ENCODE measurements at places on chromosomes 11 and 22.

DNA sequence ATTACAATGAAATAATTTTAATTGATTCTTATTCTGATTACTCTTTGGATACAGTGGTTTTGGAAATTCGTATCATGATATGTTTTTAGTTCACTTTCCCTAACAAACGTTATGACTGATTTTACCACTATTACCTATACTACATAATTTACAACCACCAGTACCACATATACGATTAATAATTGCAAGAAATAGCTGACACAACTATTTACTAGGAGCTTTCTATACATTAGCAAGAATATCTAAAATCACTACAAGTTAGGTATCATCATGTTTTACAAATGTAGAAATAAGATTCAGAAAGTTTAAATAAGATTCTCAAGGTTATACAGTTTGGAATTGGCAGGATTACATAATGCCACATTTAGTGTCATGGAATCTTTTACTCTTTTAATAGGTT lies 1401.1 kb upstream of the RAG2 start:
- no peak for DNase-seq
- no peaks in the 10 kb centered on the region for H3K36me3 ChIP-seq
- H3K4me1 ChIP-seq, result no peaks in the 10 kb centered on the region
- no peaks in the 10 kb centered on the region for H3K27me3 ChIP-seq
- no peak overlapping the region for H3K27ac ChIP-seq
- no peak overlapping the region for H3K4me3 ChIP-seq

DNA sequence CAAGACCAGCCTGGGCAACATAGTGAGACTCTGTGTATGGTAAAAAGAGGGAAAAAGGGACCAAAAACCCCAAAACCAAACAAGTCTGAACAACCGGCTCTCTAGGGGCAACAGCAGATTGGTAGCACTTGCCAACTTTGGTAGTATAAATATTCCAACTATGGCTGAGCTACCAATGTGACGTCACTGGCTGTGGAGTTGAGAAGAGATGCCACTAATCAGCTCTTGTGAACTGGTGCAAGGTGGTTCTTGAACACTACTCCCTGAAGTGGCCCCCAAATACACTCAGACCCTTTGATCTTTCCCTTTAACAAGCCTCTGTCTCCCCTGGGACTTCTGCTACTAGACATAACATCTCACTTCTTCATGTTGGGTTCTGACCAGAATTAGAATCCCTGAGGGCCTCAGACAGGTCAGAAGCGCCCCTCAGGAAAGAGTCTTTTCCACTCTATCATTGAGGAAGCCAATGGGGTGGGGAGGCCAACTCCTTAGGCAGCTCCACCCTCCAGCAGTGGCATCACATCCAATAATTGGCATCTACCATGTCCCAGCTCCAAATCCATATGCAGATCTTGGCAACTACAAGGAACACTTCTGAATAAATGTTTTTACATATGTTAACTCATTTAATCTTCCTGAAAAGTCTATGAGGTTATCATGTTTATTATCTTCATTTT lies 49.2 kb downstream of the RPL27A start:
- no peaks in the 10 kb centered on the region for H3K27me3 ChIP-seq
- no peaks in the 10 kb centered on the region for H3K4me1 ChIP-seq
- no peak for DNase-seq
- no peaks in the 10 kb centered on the region for H3K36me3 ChIP-seq
- no peak overlapping the region for H3K4me3 ChIP-seq

GRCh38 chr22:33653532-33654063 lies 266.7 kb downstream of the LARGE1 start:
- no peaks in the 10 kb centered on the region for H3K36me3 ChIP-seq
- no peak for DNase-seq
- H3K4me1 ChIP-seq, result no peaks in the 10 kb centered on the region
- H3K27me3 ChIP-seq, result no peaks in the 10 kb centered on the region
- H3K27ac ChIP-seq, result no peak overlapping the region
- no peak overlapping the region for H3K4me3 ChIP-seq

- no peak overlapping the region for H3K4me3 ChIP-seq
- H3K27me3 ChIP-seq, result no peaks in the 10 kb centered on the region
- H3K4me1 ChIP-seq, result no peaks in the 10 kb centered on the region
- H3K27ac ChIP-seq, result no peak overlapping the region
Observed at GRCh38 chr22:49540084-49540912, 287.4 kb downstream of the BRD1 start.

DNA sequence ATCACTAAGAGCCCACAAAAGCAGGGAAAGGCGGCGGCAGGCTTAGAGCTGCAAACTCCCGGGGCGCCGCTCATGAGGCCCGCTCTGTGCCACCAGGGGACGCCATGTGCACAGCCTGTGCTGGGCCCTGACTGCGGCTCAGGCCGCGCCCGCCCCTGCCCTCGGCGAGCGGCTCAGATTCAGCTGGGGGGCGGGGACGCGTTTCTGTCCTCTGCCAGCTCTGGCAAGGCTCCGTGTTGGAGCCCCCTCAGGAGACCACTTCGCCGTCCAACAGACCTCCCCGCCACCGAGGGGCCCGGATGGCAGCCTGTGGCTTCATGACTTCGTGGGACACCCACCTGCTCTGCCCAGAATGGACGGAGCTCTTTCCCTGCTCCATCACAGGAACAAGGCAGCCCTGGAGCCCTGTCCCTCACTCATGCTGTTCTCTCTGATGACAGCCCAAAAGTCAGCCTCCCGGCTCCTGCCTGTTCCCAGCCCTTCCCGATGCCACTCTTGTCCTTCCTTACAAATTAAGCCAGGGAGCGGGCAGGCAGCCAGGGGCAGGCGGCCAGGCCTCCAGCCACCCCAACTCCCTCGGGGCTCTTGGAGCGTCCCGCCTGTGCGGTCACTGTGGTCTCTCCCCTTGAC lies 69.1 kb downstream of the NAT10 start:
- no peak overlapping the region for H3K27ac ChIP-seq
- no peaks in the 10 kb centered on the region for H3K36me3 ChIP-seq
- H3K4me1 ChIP-seq, result peaks cover 12% of the 10 kb centered on the region
- peak; percentile 75 for DNase-seq

DNA sequence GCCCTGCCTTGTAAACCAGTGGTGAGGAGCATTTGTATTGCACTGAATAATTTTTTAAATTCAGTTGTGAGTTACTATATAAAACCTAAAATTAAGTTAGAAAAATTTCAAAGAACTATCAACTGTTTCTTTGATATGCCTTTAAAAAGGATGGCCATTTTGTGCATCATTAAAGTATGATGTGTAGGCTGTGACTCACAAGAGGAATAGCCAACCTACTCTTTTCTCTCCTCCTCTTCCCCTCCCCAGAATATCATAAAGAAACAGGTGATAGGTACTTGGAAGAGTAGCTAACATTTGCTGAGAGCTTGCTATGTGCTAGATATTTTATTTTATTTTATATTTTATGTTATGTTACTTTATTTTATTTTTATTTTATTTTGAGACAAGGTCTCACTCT lies 10.6 kb upstream of the PIK3C2A start:
- no peaks in the 10 kb centered on the region for H3K4me1 ChIP-seq
- no peak overlapping the region for H3K4me3 ChIP-seq
- H3K27ac ChIP-seq, result no peak overlapping the region
- no peaks in the 10 kb centered on the region for H3K27me3 ChIP-seq

DNA sequence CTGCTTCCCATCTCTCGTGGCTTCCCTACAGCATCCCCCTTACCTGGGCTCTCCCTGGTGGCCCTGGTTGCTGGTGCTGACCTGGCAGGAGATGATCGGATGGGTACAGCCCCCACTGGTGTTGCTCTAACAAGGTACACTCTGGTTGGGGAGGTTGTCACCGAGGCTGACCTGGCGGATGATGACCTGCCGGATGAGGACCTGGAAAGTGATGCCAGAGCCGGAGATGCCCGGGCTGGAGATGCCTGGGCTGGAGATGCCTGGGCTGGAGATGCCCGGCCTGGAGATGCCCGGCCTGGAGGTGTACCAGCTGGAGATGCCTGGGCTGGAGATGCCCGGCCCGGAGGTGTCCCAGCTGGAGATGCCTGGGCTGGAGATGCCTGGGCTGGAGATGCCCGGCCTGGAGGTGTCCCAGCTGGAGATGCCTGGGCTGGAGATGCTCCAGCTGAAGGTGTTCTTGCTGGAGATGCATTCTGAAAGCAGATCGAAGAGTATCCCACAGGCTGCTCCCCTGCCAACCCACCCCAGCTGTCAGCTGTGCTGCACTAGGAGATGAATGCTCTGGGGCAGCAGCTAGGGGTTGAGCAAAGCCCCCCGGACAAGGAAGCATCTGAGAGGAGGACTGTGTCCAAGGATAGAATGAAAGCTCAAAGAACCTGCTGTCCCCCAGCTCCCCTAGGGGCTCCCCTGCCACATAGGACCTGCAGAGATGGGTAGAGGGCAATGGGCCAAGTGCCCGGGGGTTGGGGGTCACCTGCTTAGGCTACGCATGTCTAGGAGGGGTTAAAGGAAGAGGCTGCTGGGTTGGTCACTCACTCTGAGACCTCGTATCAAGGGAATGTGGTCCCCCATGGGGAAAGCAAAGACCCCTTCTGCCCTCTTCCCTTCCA lies 10.6 kb downstream of the TMPRSS13 start:
- no peak overlapping the region for H3K27ac ChIP-seq
- no peaks in the 10 kb centered on the region for H3K36me3 ChIP-seq
- no peak for DNase-seq
- H3K4me1 ChIP-seq, result no peaks in the 10 kb centered on the region

DNA sequence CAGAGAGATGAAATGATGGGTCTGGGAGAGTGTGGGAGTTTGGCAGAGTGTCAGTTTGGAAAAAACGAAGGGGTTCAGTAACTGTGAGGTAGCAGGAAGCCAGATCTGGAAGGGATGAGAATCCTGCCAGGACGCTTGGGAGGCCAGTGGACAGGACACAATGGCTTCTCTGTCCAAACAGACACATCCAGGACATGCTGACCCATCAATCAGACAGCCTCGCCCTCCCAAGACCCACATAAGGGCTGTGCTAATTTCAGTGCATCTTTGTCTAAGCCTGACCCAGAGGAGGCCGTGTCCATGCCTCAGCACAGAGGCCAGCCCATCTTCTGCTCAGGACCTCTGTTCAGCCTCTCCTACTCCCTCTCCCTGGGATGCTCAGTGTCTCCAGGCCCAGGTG lies 576.5 kb upstream of the B3GAT1 start:
- H3K36me3 ChIP-seq, result no peaks in the 10 kb centered on the region
- DNase-seq, result no peak
- peaks cover 2% of the 10 kb centered on the region for H3K27me3 ChIP-seq
- no peak overlapping the region for H3K27ac ChIP-seq

DNA sequence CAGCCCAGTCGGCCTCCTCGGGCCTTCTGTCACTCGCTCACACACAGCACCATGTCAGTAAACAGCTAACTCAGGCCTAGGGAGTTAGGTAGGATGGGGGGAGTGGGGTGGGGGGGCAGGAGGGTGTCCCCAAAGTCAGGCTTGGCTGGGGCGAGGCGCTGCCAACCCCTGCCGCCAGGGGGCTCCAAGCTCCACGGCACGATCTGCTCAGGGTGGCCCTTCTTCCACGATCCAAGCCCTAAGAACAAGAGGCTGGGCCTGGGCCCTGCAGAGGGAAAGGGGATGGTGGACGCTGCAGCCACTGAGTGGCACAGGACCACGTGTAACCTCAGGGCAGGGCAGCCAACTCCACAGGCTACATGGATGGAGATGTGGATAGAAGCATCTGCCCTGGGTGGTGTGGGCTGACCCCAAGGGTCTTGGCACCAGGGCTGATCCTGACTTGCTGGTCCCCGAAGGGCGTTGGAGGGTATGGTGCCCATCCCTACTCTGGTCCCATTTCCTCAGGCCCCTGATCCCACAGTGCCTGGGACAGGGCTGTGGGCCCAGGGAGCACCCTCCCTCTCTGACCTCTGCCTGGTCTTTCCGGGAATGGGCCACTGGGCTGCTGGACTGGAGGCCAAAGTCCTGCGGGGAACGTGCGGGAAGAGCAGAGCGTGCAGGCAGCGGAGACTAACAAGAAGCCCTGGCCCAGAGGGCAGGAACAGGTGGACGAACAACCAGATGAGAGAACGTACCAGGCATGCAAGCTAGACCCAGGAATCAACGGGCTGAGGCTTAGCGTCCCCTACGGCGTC lies 29.1 kb upstream of the TXNRD2 start:
- no peak overlapping the region for H3K27ac ChIP-seq
- H3K4me1 ChIP-seq, result peaks cover 18% of the 10 kb centered on the region
- peak; percentile 79 for DNase-seq
- H3K27me3 ChIP-seq, result no peaks in the 10 kb centered on the region

DNA sequence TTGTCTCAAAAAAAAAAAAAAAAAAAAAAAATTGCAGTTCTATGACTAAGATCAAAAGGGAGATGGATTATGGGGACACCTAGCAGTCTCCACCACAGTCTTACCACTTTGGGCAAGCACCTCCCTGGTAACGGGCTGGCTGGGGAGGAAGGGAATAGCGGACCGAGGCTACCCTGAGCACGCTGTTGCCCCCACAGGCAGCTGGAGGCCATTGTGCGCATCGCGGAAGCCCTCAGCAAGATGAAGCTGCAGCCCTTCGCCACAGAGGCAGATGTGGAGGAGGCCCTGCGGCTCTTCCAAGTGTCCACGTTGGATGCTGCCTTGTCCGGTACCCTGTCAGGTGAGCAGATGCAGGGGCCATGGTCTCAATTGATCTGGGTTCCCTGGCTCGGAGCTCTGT lies 21.2 kb downstream of the MCM5 start:
- no peak overlapping the region for H3K27ac ChIP-seq
- H3K4me3 ChIP-seq, result no peak overlapping the region
- H3K4me1 ChIP-seq, result no peaks in the 10 kb centered on the region
- DNase-seq, result no peak

DNA sequence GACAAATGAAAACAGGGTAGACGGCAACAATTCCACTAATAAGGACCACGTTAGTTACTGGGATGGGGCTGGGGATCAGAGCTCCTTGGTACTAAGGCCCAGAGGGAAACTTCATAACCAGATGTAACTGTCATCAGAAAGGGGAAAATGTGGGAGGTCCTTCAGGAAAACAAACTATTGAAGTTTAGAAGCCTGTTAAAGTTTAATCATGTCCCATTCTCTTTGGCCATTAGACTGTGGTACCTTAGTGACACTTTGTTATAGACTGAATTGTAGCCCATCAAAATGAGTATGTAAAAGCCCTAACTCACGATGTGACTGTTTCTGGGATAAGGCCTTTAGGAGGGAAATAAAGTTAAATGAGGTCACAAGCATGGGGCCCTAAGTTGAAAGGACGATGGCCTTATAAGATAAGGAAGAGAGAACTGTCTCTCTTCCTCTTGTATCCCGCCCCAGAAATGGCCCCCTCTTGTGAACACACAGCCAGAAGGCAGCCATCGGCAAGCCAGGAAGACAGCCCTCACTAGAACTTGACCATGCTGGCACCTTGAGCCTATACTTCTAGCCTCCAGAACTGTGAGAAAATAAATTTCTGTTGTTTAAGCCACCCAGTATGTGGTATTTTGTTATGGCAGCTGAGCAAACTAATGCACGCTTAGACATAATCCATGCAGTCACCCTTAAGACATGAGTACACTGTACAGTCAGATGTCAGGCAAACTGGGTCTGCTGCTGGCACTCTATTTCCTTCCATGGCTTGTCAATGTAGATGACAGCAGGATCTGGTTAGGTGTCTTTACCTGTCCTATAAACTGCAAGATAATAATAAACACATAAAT lies 26.9 kb upstream of the USP47 start:
- H3K27ac ChIP-seq, result no peak overlapping the region
- no peaks in the 10 kb centered on the region for H3K4me1 ChIP-seq
- DNase-seq, result no peak
- no peaks in the 10 kb centered on the region for H3K27me3 ChIP-seq

- no peaks in the 10 kb centered on the region for H3K36me3 ChIP-seq
- H3K27ac ChIP-seq, result no peak overlapping the region
- no peaks in the 10 kb centered on the region for H3K4me1 ChIP-seq
Observed at GRCh38 chr11:44016131-44016530, 31.6 kb upstream of the ACCSL start.

All from CD4-positive, alpha-beta T cell (primary cell).